M059J (cell line): ENCODE measurements at places on chromosomes 2 and 18. TPM values are rescaled to one million over a fixed set of nuclear protein-coding genes. Genes with fewer than 3 reads are reported as not detected.

The ERICH2 gene
- total RNA-seq = not detected in 2 replicates

The PROC gene
- total RNA-seq = 0.64 and 1.6 TPM in 2 replicates

The PLGLB1 gene
- 0.49 TPM in 1 of 2 replicates, not detected in the other for total RNA-seq

- no peak for DNase-seq
These were observed 22.3 kb downstream of the ASAP2 start for GRCh38 chr2:9228781-9229469.

The TOGARAM2 gene
- not detected in 2 replicates for total RNA-seq

DNA sequence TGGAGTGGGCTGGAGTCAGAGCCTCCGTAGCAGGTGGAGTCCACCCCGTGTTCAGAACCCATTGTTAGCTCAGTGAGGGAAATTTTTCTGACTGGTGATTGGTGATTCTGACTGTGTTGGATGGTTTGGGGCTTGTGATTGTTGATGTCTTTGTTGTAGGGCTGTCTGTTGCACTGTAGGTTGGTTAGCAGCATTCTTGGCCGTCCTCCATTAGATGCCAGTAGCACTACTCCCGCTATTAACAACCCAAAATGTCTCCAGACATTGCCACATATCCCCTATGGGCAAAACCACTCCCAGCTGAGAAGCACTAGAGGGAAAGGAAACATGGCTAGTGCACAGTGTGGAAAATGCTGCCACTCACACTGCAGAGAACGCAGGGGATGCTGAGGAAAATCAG, 51.7 kb downstream of the ARMC9 start:
- peak; percentile 35 for DNase-seq

DNA sequence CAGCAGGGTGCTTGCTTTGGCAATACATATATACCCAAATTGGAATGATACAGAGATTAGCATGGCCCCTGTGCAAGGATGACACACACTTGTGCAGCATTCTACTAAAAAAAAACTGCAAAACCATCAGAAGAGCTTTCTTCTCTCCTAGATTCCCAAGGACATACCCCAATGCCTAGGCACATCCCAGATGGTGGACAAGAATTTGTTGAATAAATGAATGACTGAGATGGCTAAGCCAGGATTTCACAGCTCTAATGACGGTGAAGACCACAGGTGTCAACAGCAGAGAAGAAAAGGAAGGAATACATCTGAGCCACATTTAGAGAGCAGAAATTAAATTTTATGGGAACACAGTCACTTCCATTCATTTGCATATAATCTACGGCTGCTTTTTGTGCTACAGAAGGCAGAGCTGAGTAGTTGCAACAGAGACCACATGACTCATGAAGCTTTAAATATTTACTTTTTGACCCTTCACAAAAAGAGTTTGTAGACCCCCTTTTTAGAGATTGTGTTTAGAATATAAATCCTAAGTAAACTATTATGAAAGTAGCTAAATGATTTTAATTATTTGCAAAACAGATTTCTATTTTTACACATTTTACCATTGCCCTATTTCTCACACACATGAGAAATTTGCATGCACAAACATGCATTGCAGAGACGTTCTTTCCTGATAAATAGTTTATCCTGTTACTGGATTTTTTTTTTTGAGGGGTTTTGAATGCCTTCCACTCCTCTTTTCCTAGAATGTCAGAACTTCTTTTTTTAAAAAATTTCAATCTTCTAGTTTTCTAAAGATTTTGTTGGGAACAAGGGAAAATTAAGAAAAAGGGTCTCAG, 119.0 kb downstream of the PMAIP1 start:
- peak; percentile 68 for DNase-seq
